ENCODE measurements at places on chromosomes 7 and 10. TPM values are rescaled to one million over a fixed set of nuclear protein-coding genes. Genes with fewer than 3 reads are reported as not detected.

The SFRP5 gene
- 3.9 TPM for total RNA-seq

The SCIN gene
- 0.23 TPM for total RNA-seq

The ZMIZ2 gene
- 8.3 TPM for total RNA-seq

The KCNMA1 gene
- total RNA-seq, result 9.8 TPM

The CEP55 gene
- total RNA-seq, result 0.47 TPM

The PNLIP gene
- not detected for total RNA-seq

The ASB10 gene
- not detected for total RNA-seq
